ENCODE measurements at places on chromosomes 11 and 22. TPM values are rescaled to one million over a fixed set of nuclear protein-coding genes. Genes with fewer than 3 reads are reported as not detected.

Gene OR10A2
- total RNA-seq = not detected

Gene LDHAL6A
- not detected for total RNA-seq

Gene KRTAP5-10
- total RNA-seq = not detected

Gene ZC3H12C
- 18.7 TPM for total RNA-seq

- no peaks in the 10 kb centered on the region for H3K36me3 ChIP-seq
- no peak overlapping the region for H3K27ac ChIP-seq
- H3K4me3 ChIP-seq = no peak overlapping the region
- H3K27me3 ChIP-seq = peaks cover 12% of the 10 kb centered on the region
Measured at GRCh38 chr11:5992604-5993251, 5.9 kb upstream of the OR52L1 start.

DNA sequence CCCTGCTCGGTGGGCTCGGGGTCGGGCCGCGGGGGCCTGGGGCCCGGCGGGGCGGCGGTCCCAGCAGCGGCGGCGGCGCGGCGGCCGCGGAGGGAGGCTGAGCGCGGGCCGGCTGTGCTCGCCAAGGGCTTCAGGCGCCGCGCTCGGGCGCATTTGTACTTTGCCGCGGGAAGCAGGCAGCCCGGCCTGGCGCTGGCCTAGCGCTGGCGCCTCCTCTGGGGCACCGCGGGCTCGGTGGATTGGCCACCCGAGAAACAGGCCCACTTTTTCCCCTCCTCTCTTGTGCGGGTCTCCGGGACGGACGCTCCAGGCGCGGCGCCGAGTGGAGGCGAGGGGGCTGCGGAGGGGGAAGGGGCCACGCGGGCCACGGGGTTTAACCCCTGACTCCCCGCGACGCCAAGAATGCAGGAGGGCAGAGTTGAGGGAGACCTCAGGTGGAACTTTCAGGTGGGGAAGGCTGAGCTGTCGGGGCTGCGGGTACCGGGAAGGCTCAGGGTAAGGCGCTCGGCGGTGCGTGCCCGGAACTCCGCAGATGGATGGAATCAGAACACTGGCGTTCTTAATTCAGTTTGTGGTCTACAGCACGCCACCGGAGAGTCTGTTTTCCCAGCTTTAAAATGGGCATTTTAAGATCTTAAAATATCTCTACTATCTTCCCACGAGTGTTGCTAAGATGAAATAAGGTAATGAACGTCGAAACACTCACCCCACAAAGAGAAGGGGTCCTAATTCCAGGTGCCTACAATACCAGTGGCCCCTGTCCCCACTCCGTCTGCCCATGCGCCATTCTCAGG lies at the start of gene CHRDL2:
CHRDL2 (minus strand) TSS at position 126 of the 794 bp plus-strand sequence. CDS start 538 bp downstream, outside the sequence.
- H3K4me1 ChIP-seq = peaks cover under 1% of the 10 kb centered on the region
- H3K4me3 ChIP-seq = peak within 1 kb of the TSS; percentile 41
- H3K27ac ChIP-seq = peak within 1 kb of the TSS; percentile 76
- peaks cover 51% of the 10 kb centered on the region for H3K27me3 ChIP-seq
- no peaks in the 10 kb centered on the region for H3K36me3 ChIP-seq

DNA sequence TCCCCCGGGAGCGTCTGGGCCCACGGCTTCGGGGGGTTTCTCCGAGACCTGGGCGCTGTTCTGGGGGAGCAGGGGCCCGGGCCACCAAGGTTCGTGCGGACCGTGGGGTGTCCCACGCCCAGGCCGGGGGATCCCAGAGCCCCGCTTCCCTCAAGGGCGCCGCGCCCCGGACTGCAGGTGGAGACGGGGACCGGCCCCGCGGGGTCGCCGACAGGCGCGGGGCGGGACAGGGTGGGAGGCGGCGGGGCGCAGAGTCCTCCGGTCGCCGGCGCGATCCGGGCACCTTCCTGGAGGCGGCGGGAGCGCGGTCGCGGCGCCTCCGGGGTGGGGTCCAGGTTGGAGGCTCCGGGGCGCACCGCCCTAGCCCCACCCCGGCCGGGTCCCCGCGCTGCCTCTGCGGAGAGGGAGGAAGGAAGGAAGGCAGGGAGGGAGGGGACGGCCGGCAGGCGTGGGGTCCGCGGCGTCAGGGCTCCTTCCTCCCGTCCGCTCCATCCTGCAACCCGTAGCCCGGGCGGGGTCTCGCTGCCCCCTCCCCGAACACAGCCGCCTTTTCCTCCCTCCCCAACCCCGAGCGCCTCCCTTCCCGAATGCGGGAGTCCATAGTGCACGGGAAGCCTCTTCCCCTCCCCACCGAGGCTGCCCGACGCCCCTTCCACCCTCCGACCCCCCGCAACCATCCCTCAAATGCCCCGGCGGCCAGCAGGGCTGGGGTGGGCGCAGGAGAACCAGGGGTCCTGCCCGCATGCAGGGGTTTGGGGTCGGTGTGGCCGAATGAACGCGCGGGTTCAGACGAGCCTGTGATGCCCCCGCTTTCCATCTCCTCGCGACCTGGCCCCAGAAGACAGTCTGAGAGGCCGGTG lies 4.3 kb upstream of the ZBED4 start:
- no peak overlapping the region for H3K27ac ChIP-seq
- H3K27me3 ChIP-seq = peaks cover 33% of the 10 kb centered on the region
- no peaks in the 10 kb centered on the region for H3K36me3 ChIP-seq
- H3K4me1 ChIP-seq = peaks cover 38% of the 10 kb centered on the region
- DNase-seq = no peak

DNA sequence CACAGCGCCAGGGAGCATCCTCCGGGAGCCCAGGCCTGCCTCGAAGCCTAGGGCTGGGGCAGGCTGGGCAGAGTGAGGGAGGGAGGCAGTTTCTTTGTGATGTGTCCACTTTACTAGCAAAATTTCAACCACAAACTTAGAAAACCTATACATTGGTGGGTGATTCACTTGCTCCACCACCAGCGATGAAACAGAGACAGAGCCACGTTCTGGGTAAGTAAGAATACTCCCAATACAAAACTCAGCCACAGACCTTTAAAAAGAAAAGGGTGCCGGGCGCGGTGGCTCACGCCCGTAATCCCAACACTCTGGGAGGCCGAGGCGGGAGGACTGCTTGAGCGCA lies 22.3 kb downstream of the CDKN1C start:
- no peak overlapping the region for H3K27ac ChIP-seq
- peak overlapping the region; percentile 41 for H3K4me3 ChIP-seq
- H3K36me3 ChIP-seq = no peaks in the 10 kb centered on the region

DNA sequence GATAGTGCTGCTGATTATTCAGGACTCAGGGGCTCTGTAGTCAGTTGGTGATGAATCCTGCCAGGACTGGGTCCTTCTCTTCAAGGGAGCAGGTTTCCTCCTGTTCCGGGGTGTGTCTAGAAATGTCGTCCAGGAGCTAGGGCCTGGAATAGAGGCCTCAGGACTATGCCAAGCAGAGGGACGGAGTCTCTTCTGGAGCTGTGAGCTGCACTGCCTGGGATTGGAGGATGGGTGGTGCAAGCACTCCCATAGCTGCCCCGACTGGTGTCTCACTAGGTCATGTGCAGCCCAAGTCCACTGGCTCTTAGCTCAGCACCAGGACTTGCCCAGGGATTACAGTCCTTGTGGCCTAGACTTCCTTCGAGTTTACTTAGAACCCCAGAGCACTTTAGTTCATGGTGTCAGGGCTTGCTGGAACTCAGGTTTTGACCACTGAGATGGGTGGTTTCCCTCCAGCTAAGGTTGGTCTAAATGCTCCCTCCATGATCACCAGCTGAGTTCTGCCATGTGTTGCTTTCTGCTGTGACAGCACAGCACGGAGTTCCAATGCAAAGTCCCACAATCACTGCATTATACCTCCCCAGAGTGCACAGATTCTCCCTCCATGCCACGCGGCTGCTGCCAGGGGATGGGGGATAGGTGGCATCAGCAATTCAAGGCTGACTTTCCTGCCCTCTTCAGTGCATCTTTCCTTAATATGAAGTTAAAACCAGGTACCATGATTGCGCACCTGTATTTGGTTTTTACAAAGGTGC lies 42.6 kb upstream of the SHANK2 start:
- DNase-seq = peak; percentile 5
- H3K4me3 ChIP-seq = no peak overlapping the region
- H3K27ac ChIP-seq = no peak overlapping the region
- no peaks in the 10 kb centered on the region for H3K36me3 ChIP-seq
- H3K27me3 ChIP-seq = no peaks in the 10 kb centered on the region

GRCh38 chr11:110337570-110338193 lies 41.3 kb upstream of the RDX start:
- DNase-seq = peak; percentile 37
- no peaks in the 10 kb centered on the region for H3K27me3 ChIP-seq
- H3K36me3 ChIP-seq = no peaks in the 10 kb centered on the region
- no peak overlapping the region for H3K4me3 ChIP-seq
- no peak overlapping the region for H3K27ac ChIP-seq

DNA sequence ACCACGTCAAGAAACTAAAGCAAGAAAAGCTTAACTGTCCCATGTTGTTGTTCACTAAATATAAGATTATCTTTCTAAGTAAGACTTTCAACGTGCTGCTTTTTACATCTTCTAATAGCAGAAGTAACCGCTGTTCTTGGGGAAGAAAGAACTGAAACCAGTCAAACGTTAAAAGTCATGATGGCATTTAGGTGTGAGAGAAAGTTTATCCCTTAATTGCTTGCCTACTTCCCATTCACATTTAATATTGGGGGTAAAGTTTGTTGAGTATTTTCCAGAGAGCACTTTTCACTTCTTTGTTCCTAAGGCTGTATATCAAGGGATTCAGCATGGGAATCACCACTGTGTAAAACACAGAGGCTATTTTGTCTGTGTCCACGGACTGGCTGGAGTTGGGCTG lies 970 bp downstream of the OR5B21 start:
- no peak for DNase-seq
- no peaks in the 10 kb centered on the region for H3K27me3 ChIP-seq
- no peaks in the 10 kb centered on the region for H3K4me1 ChIP-seq
- no peak overlapping the region for H3K4me3 ChIP-seq
- no peak overlapping the region for H3K27ac ChIP-seq
- no peaks in the 10 kb centered on the region for H3K36me3 ChIP-seq

GRCh38 chr11:34055218-34056000 lies 3.9 kb downstream of the CAPRIN1 start:
- H3K36me3 ChIP-seq = no peaks in the 10 kb centered on the region
- no peaks in the 10 kb centered on the region for H3K27me3 ChIP-seq
- no peak overlapping the region for H3K27ac ChIP-seq
- no peak overlapping the region for H3K4me3 ChIP-seq
- peaks cover 69% of the 10 kb centered on the region for H3K4me1 ChIP-seq

DNA sequence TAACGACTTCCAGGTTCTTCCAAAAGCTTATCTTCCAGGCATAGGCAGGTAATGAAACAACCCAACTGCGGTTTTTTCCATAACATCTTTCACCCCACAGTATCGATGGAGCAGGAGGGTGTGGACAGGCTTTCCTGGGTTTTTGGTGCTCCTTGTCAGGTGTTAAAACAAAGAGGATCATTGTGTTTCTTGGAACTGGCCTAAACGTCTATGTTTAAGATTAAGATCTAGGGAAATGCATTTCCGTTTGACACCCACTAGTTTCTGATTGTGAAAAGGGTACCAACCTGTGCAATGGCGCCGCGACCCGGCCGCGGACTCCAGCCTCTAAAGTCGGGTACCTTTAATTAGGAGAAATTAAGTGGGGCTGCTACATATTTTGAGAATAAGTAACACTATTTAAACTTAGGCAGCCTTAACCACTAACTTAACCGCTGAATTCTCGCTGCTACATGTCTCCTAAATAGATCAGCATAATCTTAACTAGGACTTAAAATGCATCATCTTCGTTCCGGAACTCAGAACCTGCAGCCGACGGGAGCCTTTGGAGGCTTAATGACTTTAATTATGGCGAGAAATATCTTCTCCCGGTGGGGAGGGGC lies 31.5 kb downstream of the C22orf31 start:
- no peaks in the 10 kb centered on the region for H3K27me3 ChIP-seq
- H3K27ac ChIP-seq = peak overlapping the region; percentile 91
- peaks cover 54% of the 10 kb centered on the region for H3K4me1 ChIP-seq
- H3K4me3 ChIP-seq = peak overlapping the region; percentile 51
- DNase-seq = peak; percentile 39

Measured in stomach (tissue), 19 donors.